Dermis microvascular lymphatic vessel endothelial cell (primary cell): ENCODE measurements at places on chromosomes 11 and 22. TPM values are rescaled to one million over a fixed set of nuclear protein-coding genes. Genes with fewer than 3 reads are reported as not detected.

Gene ELFN2
- under 0.01 TPM in 2 replicates for total RNA-seq

Gene KLHDC7B
- total RNA-seq: not detected in 2 replicates

Gene CATSPER1
- total RNA-seq: 0.13 TPM in 1 of 2 replicates, not detected in the other

Gene TRPM5
- not detected in 2 replicates for total RNA-seq

DNA sequence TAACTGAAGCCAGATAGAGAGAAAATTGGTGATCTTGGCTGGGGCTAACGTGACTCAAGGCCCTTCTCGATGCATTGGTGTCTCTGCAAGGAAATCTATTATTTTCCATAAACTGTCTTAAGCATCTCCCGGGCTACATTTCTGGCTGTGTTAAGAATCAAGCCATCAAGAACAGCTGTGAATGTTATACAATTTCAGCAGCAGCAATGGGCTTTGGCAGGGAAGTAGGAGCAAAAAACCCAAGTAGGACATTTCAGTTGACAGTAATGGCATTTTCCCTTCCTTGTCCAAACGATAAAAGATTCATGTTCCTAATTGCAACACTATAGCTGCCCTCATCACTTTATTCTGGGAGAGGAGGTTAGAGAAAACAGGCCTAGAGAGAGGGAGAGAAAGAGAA lies 335.0 kb downstream of the CADM1 start:
- no peak for DNase-seq

DNA sequence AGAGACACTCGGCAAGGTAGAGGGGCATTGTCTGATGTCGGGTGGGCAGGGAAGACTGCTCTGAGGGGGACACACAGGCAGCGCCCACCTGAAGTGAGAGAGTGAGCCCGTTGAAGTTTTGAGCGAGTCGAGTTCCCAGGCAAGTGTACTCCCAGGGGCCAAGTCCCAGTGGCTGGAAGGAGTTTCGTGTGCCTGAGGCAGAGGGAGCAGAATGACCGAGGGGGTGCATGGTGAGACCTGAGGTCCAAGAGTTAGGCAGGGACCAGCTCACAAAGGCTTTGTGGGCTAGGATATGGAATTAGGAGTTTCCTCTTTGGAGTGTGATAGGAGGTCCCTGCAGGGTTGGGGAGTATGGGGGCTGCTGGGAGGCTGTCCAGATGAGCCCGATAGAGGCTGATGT lies 6.2 kb downstream of the SCN2B start:
- no peak for DNase-seq

- no peak for DNase-seq
Observed at GRCh38 chr11:102272047-102272824, 45.0 kb upstream of the BIRC3 start.

GRCh38 chr11:3684129-3684818 lies 13.1 kb upstream of the CHRNA10 start:
- DNase-seq: no peak

GRCh38 chr11:11038782-11039181 lies 180.9 kb upstream of the ZBED5 start:
- no peak for DNase-seq

- no peak for DNase-seq
Observed at GRCh38 chr11:124646148-124646547, 23.5 kb downstream of the TBRG1 start.

DNA sequence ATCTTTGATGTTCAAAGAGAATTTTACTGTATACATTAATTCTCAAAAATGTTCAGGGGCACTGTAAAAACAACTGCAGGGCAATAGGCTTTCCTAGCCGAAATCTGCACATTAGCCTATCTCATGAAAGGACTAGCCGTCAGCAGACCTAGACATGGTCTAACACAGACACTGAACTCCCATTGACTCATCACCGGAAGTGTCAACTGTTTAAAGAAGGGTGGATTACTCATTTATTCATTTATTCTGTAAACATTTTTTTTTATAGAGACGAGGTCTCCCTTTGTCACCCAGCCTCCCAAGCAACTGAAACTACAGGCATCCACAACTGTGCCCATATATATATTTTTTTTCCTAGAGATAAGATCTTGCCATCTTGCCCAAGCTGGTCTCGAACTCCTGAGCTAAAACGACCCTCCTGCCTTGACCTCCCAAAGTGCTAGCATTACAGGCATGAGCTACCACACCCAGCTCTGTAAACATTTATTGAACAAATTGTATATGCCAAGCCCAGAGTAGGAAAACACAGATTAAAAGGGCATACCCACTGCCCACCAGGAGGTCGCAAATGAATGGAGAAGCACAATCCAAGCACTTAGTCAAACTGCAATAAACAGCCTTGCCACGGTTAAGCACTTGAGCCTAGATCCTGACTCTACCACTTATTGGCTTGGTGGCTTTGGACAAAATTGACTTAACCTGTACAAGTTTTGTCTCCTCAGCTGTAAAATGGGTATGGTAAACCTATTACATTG lies 26.6 kb downstream of the RAB30 start:
- peak; percentile 82 for DNase-seq

GRCh38 chr11:130413405-130414106 lies 14.9 kb downstream of the ADAMTS8 start:
- no peak for DNase-seq

DNA sequence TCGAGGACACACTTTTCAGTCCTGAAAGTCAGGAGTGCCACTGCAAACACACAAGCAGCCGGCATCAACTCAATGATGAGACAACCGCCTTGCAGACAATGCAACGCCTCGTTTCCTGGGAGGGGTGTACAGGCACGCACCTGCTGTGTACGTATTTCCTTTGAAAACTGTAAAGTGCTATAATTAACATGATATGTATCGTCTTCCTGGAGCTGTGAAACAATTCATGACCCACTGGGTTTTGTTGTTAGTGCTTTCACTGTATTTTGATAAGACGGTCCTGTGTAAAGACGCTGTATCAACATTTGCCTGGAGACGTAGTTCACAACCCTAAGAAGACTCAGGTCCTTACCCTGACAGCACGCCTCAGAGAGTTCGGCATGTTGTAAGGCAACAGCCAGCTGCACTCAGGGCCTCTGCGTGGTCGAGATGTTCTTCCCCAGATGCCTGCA lies 105.7 kb upstream of the ANO1 start:
- no peak for DNase-seq

DNA sequence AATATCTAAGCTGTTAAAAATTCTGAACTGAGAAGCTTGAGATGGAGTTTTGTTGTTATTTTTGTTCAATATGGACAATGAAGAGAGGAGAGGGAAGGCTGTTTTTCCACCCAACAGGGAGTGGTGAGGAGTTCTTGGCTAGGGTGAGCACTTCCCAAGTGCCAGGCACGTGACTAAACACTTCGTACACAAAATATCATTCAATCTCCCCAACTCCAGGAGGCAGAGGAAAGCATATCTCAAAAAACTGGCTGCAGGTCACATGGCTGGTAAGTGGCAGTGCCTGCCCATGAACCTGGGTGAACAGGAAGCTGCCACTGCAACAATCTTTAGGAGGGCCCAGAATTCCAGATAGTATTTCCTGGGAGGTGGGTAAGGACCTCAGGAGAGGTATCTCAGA lies 11.6 kb downstream of the ELF5 start:
- no peak for DNase-seq

- no peak for DNase-seq
Observed at GRCh38 chr11:89293965-89294679, 116.4 kb downstream of the TYR start.

DNA sequence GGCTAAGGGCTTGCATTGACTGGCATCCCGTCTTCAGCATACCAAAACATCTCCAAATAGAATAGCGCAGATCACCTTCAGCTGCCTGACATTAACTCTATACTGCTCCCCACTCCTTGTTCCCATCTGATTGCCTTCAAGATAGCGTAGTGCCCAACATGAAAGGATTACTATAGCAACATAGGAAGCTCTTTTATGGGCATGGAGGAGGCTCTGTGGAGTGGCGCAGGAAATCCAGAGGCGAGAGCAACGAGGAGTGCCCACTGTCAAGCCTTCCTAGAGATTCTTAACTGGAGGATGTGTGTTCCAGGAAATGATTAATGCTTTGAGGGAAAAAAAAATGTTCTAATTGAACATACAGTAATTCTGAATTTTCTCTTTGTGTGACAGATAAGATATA lies 213.3 kb downstream of the CADM1 start:
- no peak for DNase-seq

- DNase-seq: no peak
Observed at GRCh38 chr11:3815845-3816244, 7.5 kb downstream of the PGAP2 start.

- DNase-seq: no peak
Observed at GRCh38 chr11:23856654-23857053, 640.2 kb upstream of the LUZP2 start.
